NCI-H1694 (cell line): ENCODE measurements at places on chromosomes 12 and 14.

- DNase-seq: no peak
Measured at GRCh38 chr14:58557242-58557641, 80.5 kb upstream of the DACT1 start.

DNA sequence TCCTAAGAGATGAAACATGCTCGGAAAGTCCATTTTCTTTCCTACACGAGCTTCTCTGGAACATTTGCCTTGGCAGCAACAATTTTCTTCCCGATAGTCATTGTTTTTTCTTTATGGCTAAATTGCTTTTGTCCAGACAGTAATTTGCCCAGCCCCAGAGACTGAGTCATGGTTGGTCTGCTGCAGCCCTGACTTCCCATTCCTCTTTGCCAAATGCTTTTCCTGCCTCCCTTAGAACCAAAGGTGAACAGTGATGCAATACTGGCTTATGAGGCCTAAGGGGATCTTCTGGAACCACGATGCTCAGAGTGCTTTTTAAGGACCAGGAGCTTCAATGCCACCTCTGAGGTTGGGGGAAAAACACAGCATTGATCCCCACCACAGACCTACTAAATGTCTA lies 1599.6 kb upstream of the TMEM132C start:
- DNase-seq: no peak

DNA sequence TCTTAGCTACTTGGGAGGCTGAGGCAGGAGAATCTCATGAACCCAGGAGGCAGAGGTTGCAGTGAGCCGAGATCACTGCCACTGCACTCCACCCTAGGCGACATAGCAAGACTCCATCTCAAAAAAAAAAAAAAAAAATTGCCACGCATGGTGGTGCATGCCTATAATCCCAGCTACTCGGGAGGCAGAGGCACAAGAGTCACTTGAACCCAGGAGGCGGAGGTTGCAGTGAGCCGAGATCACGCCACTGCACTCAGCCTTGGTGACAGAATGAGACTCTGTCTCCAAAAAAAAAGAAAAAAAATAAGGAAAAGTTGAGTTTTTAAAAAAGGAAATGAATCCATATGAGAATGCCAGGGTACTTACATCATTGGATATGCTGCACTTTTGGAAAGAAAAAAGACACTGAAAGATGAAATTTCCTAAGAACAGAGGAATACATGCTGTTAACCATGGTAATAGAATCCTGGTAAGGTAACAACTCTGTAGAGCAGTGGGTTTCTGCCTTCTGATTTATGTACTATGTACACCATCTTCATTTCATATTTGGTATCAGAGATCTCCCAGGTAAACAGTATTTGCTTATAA lies 222.7 kb downstream of the ERC1 start:
- no peak for DNase-seq

- no peak for DNase-seq
Measured at GRCh38 chr14:34174973-34175372, 224.1 kb upstream of the EGLN3 start.

DNA sequence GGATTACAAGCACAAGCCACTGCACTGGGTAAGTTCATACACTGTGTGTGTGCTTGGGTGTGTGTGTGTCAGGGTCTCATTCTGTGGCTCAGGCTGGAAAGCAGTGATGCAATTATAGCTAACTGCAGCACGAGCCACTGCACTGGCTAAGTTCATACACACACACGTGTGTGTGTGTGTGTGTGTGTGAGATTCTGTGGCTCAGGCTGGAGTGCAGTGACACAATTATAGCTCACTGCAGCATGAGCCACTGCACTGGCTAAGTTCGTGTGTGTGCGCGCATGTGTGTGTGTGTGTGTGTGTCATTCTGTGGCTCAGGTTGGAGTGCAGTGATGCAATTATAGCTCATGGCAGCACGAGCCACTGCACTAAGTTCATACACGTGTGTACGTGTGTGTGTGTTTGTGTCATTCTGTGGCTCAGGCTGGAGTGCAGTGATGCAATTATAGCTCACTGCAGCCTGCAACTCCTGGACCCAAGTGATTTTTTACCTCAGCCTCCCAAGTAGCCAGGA lies 85.4 kb downstream of the HECTD1 start:
- no peak for DNase-seq
